ENCODE measurements at places on chromosomes 3 and 15. TPM values are rescaled to one million over a fixed set of nuclear protein-coding genes. Genes with fewer than 3 reads are reported as not detected.
A peak's percentile ranks its signal among the peaks of the same experiment; 100 is the strongest.

GRCh38 chr3:9198899-9199335, 50.5 kb downstream of the SRGAP3 start:
- peak; percentile 32 for DNase-seq

DNA sequence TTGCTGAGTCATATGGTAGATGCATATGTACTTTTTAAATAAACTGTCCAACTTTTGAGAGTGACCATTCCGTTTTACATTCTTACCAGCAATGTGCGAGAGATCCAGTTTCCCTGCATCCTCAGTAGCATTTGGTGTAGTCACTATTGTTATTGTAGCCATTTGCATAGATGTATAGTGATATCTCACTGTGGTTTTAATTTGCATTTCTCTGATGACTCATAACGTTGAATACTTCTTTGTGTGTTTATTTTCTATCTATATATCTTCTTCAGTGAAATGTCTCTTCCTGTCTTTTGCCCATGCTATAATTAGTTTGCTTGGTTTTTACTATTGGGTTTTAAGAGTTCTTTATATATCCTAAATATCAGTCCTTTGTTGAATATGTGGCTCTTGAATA, 255.7 kb upstream of the GRM7 start:
- DNase-seq = no peak

The ROBO1 gene
- 22.2 TPM for polyA plus RNA-seq

The NOX5 gene
- 0.05 TPM for polyA plus RNA-seq

The MEF2A gene
- 20.9 TPM for polyA plus RNA-seq

DNA sequence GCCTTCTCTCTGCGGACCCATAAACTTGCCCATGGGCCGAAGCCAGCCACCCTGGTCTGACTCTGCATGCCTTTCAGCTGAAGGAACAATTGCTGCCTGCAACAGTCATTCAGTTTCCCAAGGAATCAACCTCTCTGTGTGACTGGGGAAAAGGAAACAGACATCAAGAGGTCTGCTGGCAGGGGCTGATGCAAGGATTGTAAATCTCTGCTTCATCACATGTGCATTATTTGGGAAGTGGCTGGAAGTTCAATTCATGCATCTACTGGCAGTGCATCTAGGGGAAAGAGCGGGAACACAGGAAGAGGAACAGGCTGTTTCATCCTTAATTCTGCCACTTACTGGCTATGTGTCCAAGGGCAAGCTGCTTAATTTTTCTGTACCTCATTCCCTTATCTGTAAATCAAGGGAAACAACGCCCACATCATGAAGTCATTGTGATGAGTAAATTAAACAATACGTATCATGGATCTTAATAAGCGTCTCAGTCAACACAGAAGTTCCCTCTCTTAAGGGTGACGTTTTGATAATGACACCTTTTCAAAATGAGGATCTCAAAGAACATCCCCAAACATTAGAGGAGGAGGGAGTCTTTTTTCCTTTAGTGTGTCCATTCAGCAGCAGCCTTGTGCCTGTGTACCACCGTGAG, 17.4 kb upstream of the ADPGK start:
- no peak for DNase-seq

GRCh38 chr3:141949972-141950371, 73.5 kb downstream of the ATP1B3 start:
- DNase-seq = no peak

- peak; percentile 18 for DNase-seq
Measured at GRCh38 chr3:137259701-137260100, 301.9 kb downstream of the IL20RB start.

- DNase-seq = no peak
Measured at GRCh38 chr3:113676261-113676660, 20.2 kb downstream of the USF3 start.

The LINGO1 gene
- polyA plus RNA-seq = 0.29 TPM

GRCh38 chr15:36291501-36291900, 287.9 kb upstream of the CDIN1 start:
- no peak for DNase-seq

The CLRN1 gene
- not detected for polyA plus RNA-seq

DNA sequence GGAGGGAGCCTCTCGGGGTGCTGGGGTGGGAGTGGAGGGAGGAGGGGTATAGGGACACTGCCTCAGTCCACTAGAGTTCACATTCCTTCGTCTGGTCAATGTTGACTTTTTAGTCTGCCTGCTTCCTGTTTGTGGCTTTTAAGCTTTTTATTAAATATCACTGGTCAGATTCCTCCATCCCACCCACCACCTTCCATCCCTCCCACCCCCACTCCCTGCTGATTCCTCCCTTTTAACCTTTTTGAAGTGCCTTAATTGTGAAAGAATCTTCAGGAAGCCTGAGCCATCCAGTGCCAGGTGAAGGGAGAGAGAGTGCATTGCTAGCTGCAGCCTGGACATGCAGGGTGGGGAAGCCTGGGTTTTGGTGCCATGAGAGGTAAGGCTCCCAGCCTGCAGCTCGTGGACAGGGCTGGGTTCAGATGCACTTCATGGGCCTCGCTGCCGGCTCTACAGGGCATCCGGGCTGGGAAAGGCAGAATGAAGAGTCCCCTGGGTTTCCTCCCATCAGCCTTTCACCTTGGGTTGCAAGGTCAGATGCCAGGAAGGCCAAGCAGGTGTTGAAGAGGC, 105.9 kb downstream of the DNAJB8 start:
- no peak for DNase-seq

GRCh38 chr15:36911322-36911944, 188.9 kb downstream of the MEIS2 start:
- no peak for DNase-seq

- DNase-seq = no peak
Measured at GRCh38 chr15:85692321-85692720, 102.4 kb downstream of the KLHL25 start.

DNA sequence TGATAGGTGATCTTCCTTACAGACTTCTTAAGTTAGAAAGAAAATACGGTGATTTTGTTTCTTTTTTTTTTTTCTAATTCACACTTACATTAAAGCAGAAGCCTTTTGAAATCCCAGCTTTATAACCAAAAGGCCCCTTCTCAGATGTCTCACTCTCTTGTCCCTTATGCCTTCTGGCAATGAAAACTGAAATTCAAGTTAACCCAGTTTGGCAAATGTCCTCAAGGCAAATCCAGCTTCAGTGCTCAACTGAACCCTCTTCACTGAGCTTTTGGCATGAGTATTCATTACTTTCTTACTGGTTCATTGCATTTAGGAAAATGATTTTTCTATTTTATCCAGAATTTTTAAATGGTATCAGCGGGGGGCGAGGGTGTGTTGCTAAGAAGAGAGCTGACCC, 17.0 kb downstream of the PLCH1 start:
- DNase-seq = no peak

The RTP4 gene
- polyA plus RNA-seq = 0.16 TPM

DNA sequence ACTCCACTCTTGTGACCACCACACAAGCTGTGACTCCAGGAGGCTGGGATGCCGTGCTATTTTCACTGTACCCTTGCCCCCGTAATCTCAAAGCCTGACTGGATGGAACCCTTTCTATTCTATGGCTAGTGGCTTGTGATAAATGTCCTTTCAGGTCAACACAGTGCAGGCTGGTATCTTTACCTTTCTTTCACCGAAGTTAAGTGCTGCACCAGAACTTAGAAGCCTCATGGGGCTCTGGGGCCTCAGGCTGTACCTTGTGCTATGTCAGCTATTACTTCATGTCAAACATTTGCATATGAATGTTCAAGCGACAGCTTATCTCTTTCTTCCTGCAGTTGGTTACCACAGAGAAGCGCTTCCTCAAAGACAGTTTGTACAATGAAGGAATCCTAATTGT, 66.8 kb downstream of the RPL39L start:
- DNase-seq = no peak

GRCh38 chr3:194084284-194084683, 51.7 kb upstream of the HES1 start:
- DNase-seq = no peak

DNA sequence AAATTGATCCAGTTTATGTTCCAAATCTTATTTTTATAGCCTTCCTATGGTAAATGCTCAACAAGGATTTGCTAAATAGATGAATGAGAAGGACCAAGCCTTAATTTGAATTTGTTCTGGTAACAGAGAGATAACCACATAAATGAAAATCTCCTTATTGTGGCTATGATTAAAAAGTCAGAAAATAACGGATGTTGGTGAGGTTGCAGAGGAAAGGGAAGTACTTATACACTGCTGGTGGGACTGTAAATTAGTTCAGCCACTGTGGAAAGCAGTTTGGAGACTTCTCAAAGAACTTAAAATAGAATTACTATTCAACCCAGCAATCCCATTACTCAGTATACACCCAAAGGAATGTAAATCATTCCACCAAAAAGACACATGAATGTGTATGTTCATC, 26.2 kb downstream of the AAGAB start:
- DNase-seq = no peak

The CHRM5 gene
- polyA plus RNA-seq = not detected

DNA sequence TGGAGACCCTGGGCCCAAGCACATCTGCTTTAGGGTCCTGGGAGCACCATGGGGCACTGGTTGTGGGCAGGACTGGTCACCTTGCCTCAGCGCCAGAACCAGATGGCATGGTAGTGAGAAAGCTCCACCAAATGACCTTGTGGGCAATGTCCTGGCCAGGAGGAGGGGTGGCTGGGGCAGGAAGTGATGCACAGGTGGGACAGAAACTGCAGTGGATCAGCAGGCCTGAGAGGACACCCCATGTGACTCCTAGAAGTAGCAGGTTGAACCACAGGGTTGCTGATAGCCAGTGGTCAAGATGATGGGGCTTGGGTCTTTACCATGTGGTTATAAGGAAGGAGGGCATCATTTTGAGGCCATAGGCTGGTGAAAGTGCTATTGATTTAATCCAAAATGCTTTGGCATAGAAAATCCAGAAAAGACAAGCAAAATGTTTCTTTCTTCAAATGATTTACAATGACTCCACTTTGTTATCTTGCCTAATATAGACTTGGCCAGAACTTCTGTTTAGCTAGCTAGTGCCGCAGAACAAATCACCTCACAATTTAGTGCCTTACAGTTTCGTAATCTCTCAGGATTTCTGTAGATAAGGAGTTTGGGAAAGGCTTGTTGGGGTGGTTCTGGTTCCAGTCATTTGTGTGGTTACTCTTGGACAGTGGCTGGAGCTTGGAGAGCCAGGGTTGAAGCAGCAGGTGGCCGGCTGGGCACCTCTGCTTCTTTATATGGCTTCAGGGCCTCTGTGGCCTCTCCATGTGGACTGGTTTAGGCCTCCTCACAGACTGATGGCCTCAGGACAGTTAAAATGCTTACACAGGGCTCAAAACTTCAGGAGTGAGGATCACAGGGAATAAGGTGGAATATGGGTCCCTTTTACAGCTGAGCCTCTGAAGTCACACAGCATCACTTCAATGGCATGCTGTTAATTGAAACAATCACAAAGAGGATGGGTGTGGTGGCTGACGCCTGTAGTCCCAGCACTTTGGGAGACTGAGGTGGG, 27.5 kb downstream of the TMEM158 start:
- DNase-seq = no peak

GRCh38 chr3:166526881-166527280, 689.7 kb upstream of the BCHE start:
- no peak for DNase-seq

The CD200R1L gene
- not detected for polyA plus RNA-seq

GRCh38 chr3:156290924-156291271, 170.5 kb downstream of the KCNAB1 start:
- no peak for DNase-seq

GRCh38 chr15:70833422-70833821, 20.5 kb downstream of the LARP6 start:
- DNase-seq = no peak

The PXYLP1 gene
- 12.1 TPM for polyA plus RNA-seq

- DNase-seq = no peak
Measured at GRCh38 chr3:5296362-5296761, 108.9 kb downstream of the EDEM1 start.

DNA sequence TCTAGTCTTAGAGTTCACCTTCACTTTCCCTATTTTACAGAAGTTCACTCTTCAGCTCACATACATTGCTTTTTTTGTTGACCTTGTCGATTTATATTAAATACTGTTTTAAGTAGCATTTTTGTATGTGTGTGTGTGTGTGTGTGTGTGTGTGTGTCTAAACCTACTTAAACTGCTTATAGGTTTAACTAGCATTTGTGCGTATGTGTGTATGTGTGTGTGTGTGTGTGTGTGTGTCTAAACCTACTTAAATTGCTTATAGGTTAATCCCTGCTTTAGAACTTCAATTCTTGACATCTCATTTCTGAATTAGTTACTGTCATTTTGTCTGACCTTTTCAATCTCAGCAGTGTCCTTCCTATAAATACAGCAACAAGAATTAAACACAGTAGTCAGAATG, 254.8 kb upstream of the EPHA3 start:
- DNase-seq = no peak

GRCh38 chr3:128714887-128715491, 11.0 kb upstream of the RAB7A start:
- DNase-seq = no peak

The ZNF106 gene
- 8.9 TPM for polyA plus RNA-seq

DNA sequence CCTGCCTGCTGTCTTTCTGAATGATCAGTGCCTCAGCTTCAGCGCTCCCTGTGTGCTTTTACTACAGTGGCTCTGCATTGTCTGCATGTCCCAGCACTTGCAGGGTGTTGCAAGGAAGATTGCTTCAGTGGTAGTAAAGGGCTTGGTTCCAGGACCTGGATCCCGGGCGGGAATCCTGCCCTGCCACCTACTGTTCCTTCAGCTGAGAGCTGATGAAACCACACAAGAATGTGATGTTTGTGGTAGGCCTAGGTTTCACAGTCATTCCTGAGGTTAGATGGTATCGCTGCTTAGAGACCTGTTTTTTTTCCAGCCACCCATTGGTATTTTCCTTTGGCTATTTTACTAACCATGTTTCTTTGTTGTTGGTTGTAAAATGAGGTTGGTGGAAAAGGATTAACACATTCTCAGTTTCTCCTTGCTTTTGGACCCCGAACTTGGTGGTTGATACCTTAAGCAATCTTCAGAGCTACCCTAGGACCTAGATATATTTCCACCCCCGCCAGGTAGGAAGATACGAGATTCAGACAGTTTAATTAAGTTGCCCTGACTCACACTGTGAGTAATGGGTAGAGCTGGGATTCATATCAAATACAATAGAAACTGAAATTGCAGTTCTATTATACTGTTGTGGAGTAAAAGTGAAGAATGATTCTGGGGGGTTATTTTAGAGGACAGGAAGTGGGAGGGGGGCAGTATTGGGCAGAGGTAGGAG, 11.4 kb downstream of the GPR87 start:
- peak; percentile 4 for DNase-seq

- peak; percentile 10 for DNase-seq
Measured at GRCh38 chr15:32993285-32993684, 201.2 kb downstream of the FMN1 start.

DNA sequence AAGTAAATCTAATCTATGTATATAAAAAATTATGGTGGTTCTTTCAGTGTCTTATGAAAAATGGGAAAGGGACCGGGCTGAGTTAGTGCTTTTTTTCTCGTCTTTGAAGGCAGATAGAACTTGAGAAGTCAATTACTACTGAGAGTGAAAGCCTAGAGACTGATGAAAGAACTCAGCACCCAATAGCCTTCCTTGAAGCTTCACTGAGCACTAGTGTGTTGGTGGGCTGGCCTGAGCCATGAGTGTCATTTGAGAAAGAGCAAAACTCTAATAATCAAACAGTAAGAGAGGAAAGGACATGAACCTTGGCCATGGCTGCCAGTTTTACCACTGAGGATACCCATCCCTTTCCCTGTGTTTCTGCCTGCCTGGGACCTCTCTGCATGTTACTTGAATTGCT, 428.3 kb upstream of the RASGRP1 start:
- DNase-seq = no peak

All from SK-N-SH (cell line).